ENCODE measurements at places on chromosomes 16 and 17.

GRCh38 chr17:43945074-43945829 lies 3.0 kb upstream of the PPY start:
- no peak for DNase-seq

- DNase-seq: no peak
Measured at GRCh38 chr16:3480901-3481695, 14.2 kb downstream of the C16orf90 start.

DNA sequence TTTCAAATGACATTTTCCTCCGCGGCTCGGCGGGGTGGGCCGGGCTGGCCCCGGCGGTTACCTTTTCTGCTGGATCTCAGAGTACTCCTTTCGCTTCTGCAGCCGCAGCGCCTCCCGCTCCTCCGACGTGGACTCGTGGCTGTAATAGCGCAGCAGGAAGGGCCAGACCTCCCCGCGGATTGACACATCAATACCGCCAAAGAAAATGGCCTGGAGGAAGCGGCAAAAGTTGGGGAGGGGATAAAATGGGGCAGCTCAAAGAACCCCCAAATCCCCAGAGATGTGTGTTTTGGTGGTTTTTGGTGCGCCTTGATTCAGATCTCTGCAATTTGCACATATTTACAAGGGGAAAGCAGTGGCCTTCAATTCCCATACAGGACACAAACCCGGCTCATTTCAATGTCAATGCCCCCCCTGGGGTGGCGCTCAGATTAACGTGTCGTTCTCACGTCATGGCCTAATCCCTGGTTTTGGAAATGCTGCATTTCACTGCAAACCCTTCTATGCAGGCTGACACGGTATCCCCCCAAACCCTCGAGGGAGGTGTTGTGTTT lies 85.9 kb downstream of the TBC1D16 start:
- DNase-seq: no peak

DNA sequence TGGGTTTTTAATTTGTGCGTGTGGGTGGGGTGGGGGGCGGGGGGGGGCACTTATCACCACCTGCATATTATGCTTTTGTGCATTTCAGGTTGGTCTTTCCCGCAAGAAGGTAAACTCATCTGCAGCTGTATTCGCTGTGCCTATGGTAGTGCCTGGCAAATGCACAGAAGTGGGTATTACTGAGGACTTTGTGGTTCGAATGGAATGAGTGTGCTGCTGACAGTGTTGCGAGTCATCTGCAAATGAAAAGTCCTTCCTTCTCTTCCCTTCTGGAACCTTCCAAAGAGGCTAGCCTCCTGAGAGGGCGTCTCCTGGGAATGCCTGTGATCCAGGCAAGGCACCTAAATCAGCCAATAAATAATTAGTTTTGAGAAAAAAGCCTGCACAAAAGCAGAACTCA lies 532.9 kb downstream of the MAF start:
- DNase-seq: no peak

GRCh38 chr16:66534376-66534799 lies 15.5 kb downstream of the TK2 start:
- DNase-seq: no peak

GRCh38 chr17:9557161-9557755 lies 18.4 kb downstream of the STX8 start:
- DNase-seq: no peak

GRCh38 chr17:77723909-77724875 lies 234.3 kb upstream of the TNRC6C start:
- DNase-seq: no peak

- DNase-seq: no peak
Measured at GRCh38 chr17:39791111-39791992, 53.6 kb downstream of the GRB7 start.

GRCh38 chr16:10388988-10389387 lies 3.1 kb downstream of the ATF7IP2 start:
- no peak for DNase-seq

DNA sequence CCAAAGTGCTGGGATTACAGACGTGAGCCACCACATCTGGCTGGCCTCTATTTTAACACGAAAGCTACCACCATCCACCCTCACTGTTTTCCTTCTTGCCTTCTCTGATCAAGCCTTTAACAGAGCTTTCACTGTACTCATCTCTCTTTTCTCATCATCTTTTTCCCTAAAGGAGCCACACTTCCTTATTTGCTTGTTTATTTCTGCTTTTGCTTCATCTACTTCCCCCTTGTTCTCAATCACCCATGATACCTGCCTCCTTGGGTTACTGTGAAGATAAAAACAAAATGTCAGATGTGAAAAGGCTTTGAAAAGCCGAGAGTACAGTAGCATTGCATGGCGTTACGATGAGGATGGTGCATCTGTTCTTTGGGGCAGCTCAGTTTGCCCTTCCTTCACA lies 79.9 kb downstream of the ZNF18 start:
- no peak for DNase-seq

DNA sequence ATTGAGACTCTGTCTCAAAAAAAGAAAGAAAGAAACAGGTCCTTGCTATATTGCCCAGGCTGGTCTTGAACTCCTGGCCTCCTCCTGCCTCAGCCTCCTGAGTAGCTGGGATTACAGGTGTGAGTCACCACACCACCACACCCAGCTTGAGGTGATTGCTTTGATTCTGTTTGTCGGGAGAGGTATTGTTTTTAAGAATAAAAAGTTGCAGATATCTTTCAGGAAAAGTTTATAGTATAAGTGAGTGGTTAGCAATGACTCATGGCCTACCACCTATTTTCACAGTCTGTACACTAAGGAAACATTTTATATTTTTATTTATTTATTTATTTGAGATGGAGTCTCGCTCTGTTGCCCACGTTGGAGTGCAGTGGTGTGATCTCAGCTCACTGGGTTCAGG lies 45.0 kb downstream of the RHOT1 start:
- peak; percentile 10 for DNase-seq

GRCh38 chr16:53899431-53899830 lies 195.5 kb downstream of the FTO start:
- no peak for DNase-seq

GRCh38 chr16:17801068-17801467 lies 330.3 kb upstream of the XYLT1 start:
- DNase-seq: peak; percentile 53

DNA sequence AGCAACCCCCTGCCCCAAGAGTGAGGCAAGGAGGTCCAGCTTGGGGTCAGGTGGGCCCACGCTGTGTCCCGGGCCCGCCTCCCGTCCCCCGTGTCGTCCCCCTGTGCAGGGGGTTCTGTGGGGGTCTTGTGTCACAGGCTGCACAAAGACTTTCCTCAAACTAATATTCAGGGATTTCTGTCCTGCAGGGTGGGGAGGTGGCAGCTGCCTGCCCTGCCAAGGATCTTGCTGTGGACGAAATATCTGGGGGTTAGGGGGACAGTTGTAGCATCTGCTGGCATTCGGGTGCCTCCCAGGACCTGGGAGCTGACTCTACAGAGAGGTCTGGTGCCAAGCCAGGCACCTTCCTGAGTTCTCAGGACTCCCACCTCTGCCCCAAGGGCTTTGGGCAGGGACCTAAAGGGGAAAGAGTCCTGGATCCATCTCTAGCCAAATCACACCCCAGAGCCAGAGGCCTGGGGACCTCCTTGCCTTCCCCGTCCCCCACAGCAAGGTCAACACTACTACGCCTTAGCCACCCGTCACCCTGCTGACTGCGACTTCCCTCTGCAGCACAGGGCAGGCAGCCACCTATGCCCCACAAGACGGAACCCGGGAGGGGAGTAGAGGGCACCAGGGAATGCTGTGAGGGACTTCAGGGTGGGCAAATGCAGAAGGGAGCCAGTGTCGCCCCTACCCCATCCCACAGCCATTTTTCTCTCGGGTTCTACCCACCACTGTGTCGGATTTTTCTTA lies 59.3 kb downstream of the TMEM132E start:
- DNase-seq: no peak

DNA sequence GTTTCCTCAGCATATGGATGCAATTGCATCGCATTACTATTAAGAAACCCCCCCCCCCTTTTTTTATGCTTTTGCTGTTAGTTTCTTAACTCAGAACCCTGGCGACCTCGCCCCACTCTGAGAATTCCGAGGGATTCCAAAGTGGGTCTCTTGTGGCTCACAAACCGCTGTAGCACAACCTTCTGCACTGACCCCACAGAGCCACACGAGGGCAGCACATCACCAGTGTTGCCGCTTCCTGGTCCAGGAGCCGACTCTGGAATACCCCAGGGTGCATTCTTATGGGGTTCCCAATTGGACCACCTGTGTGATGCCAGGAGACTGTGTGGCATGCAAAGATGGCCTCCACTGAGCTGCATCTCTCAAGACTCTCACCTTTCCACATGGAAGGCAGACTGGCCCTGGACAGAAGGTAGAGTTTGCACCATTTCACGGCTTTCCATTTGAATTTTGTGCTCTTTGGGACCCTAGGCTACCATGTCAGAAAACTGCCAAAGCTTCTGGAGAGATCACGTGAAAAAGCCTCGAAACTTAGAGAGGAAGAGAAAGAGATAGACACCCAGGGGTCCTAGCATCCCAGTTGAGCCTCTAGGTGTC lies 432.7 kb upstream of the ASIC2 start:
- DNase-seq: peak; percentile 17

GRCh38 chr16:83606486-83607030 lies 201.2 kb upstream of the HSBP1 start:
- DNase-seq: peak; percentile 50

- DNase-seq: peak; percentile 35
Measured at GRCh38 chr17:77320044-77320440, 179.3 kb downstream of the SEC14L1 start.

Measured in HT1080 (cell line).